H1 (cell line): ENCODE measurements at places on chromosomes 12 and 14. TPM values are rescaled to one million over a fixed set of nuclear protein-coding genes. Genes with fewer than 3 reads are reported as not detected.
A peak's percentile ranks its signal among the peaks of the same experiment; 100 is the strongest.

The KCNA1 gene
- total RNA-seq = 0.23 and 0.30 TPM in 2 replicates

The GMPR2 gene
- total RNA-seq = 85.3 and 88.3 TPM in 2 replicates

The IFNG-AS1 gene
- total RNA-seq = not detected in 2 replicates

The ASCL1 gene
- total RNA-seq = not detected in 2 replicates

GRCh38 chr12:4250691-4251090 lies 22.9 kb upstream of the CCND2 start:
- no peaks in the 10 kb centered on the region for H3K36me3 ChIP-seq
- H3K4me1 ChIP-seq = peaks cover 12% of the 10 kb centered on the region
- H3K27ac ChIP-seq = no peak overlapping the region
- no peak overlapping the region for H3K4me3 ChIP-seq
- no peaks in the 10 kb centered on the region for H3K27me3 ChIP-seq
- DNase-seq = no peak

- H3K27me3 ChIP-seq = no peaks in the 10 kb centered on the region
- no peaks in the 10 kb centered on the region for H3K36me3 ChIP-seq
- H3K4me3 ChIP-seq = no peak overlapping the region
- DNase-seq = no peak
- H3K4me1 ChIP-seq = peaks cover 4% of the 10 kb centered on the region
Measured at GRCh38 chr12:13530966-13531365, 334.4 kb downstream of the EMP1 start.

DNA sequence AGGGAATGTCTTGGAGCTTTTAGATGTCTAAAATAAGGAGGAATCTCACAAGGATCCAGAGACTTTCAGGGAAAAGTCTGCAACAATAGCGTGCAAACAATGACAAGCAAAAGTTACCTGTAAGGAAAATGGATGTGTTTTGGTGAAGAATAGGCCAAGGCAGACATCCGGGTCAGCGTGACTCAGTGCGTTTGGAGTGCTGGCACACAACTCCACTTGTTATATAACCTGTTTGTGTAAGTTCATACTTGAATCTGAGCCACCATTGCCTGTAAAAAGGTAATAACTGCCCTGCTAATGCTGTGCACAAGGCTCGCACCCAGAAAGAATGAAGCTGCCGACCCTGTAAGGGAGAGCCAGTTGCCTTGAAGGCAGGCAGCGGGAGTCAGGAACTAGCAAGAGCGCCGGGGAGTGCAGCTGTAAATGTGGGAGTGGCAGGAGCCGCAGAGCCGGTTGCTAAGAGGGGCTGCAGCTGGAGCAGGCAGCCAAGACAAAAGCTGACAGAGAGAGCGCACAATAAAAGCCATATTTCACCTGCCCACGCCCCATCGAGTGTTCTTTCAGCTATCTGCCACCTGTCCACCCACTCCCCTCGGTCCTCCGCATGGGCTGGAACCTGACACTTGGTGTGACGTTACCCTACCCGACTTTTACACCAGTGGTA lies 638.5 kb upstream of the MIS18BP1 start:
- H3K4me1 ChIP-seq = no peaks in the 10 kb centered on the region
- H3K36me3 ChIP-seq = no peaks in the 10 kb centered on the region
- 0 out of 2 replicates have a peak overlapping the region, but pooled peaks have one; percentile 6 for H3K4me3 ChIP-seq
- peak; percentile 13 for DNase-seq
- H3K27me3 ChIP-seq = no peaks in the 10 kb centered on the region

- no peaks in the 10 kb centered on the region for H3K36me3 ChIP-seq
- H3K4me3 ChIP-seq = no peak overlapping the region
- H3K27ac ChIP-seq = no peak overlapping the region
- no peaks in the 10 kb centered on the region for H3K27me3 ChIP-seq
- DNase-seq = no peak
Measured at GRCh38 chr14:103326078-103326477, 8.0 kb upstream of the EIF5 start.

DNA sequence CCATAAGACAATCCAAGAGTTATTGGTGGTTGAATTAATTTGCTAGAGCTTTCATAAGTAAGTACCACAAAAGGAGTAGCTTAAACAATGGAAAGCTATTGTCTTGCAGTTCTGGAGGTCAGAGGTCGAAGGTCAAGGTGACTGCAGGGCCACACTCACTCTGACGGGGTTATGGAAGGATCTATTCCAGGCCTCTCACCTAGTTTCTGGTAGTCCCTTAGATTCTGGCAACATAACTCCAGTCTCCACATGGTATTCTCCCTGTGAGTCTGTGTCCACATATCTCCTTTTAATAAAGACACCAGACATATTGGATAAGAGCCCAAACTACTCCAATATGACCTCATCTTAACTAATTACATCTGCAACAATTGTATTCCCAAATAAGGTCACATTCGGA lies 273.4 kb downstream of the FOXN3 start:
- no peaks in the 10 kb centered on the region for H3K36me3 ChIP-seq
- H3K27ac ChIP-seq = no peak overlapping the region
- peaks cover 12% of the 10 kb centered on the region; the same call in 1 of the 2 replicates for H3K4me1 ChIP-seq
- no peaks in the 10 kb centered on the region for H3K27me3 ChIP-seq

GRCh38 chr12:58765076-58765475 lies 155.2 kb downstream of the LRIG3 start:
- no peak for DNase-seq
- no peaks in the 10 kb centered on the region for H3K36me3 ChIP-seq
- H3K4me1 ChIP-seq = no peaks in the 10 kb centered on the region
- no peak overlapping the region for H3K27ac ChIP-seq
- H3K27me3 ChIP-seq = no peaks in the 10 kb centered on the region

GRCh38 chr14:56796259-56796658 lies 14.0 kb downstream of the OTX2 start:
- DNase-seq = no peak
- no peak overlapping the region for H3K27ac ChIP-seq
- H3K36me3 ChIP-seq = peaks cover 7% of the 10 kb centered on the region
- peaks cover 50% of the 10 kb centered on the region for H3K27me3 ChIP-seq
- peak overlapping the region; percentile 83 for H3K4me3 ChIP-seq
- peaks cover 22% of the 10 kb centered on the region for H3K4me1 ChIP-seq

DNA sequence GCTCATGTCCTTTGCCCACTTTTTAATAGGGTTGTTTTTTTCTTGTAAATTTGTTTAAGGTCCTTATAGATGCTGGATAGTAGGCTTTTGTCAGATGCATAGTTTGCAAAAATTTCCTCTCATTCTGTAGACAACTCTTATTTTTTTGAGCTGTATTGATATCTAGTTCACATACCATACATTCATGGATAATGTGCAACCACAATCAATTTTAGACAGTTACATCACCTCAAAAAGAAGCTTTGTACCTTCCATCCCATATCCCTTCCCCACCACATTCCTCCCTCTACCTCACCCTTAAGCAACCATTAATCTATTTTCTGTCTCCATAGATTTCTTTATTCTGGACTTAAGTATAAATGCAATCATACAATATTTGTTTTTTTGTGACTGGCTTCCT lies 98.4 kb downstream of the PTCSC3 start:
- no peak for DNase-seq
- no peaks in the 10 kb centered on the region for H3K36me3 ChIP-seq
- no peak overlapping the region for H3K27ac ChIP-seq
- H3K4me3 ChIP-seq = no peak overlapping the region
- no peaks in the 10 kb centered on the region for H3K27me3 ChIP-seq

DNA sequence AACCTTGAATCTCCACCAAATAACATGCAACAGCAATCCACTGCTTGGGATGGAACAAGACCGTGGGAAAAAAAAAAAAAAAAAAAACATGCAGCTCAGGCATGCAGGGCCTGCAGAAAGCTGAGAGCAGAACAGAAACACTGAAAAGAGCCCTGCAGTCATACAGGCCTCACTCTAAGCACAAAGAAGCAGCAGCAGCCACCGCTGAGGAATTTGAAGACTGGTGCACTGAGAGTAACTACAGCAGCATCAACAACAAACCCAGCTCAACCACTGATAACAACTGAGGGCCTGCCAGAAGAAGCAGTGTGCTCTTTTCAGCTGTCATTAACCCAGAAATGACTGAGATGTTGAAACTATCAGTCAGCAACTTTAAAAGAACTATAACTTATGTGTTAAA lies 354.7 kb upstream of the TMTC1 start:
- H3K27ac ChIP-seq = no peak overlapping the region
- no peaks in the 10 kb centered on the region for H3K4me1 ChIP-seq
- DNase-seq = no peak
- no peaks in the 10 kb centered on the region for H3K27me3 ChIP-seq
- H3K4me3 ChIP-seq = no peak overlapping the region
- no peaks in the 10 kb centered on the region for H3K36me3 ChIP-seq

DNA sequence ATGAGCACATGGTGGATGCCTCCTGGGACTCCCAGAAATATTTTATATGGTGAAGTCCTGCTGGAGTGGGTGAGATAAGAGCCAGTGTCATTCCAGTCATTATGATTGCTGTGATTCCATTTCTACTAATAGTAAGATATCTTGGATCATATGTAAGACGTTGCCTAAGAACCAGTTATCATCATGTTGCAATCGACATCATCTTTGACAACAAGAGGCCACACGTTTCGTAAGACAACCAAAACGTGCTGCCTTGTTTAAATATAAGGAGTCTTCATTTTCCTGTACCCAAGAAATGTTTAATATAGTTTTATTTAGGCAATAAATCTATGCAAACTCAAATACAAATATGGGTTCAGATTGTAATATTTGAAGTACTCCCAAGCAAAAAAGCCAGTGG lies 58.4 kb downstream of the SPTSSA start:
- no peak for DNase-seq
- H3K4me3 ChIP-seq = no peak overlapping the region
- no peak overlapping the region for H3K27ac ChIP-seq
- no peaks in the 10 kb centered on the region for H3K36me3 ChIP-seq

GRCh38 chr12:68587448-68587873 lies 23.2 kb upstream of the RAP1B start:
- no peak overlapping the region for H3K27ac ChIP-seq
- no peak for DNase-seq
- peaks cover 3% of the 10 kb centered on the region; the same call in 1 of the 2 replicates for H3K4me1 ChIP-seq
- H3K27me3 ChIP-seq = no peaks in the 10 kb centered on the region
- H3K4me3 ChIP-seq = no peak overlapping the region

DNA sequence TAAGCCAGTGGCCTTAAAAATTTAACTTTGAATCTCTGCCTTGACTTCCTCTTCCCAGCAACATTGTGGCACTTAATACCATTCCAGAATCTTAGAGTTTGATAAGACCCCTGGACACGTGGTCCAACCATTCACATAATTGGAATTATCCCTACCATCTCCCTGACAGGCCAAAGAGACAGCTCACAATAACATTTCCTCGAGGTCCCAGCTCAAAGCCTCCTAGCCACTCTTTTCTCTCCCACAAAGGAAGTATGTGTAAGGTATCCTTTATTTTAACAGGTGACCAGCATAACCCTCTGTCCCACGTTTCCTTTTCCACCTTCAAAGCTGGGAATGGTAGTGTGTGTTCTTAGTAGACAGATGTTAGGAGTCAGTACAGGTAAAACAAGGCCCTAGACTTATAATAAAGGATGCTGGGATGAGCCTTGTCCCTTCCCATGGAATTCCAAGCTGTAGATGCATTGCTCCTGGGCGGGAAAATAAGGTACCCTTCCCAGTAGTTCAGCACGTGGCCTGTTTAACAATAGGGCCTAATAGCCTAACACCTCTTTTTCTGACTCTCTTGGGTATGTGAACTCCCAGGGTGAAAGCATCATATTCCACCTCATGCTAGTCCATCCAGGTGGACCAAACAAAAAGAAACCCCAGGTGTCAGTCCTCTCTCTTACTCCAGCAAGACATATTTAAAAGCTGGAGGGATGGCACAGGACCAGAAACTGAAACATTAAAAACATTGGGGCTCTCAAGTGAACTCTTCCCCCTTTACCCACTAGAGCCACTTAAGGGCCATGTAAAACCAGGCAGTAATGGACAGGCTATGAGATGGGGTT lies 37.5 kb upstream of the COL2A1 start:
- H3K27me3 ChIP-seq = no peaks in the 10 kb centered on the region
- no peak for DNase-seq
- H3K27ac ChIP-seq = no peak overlapping the region
- H3K4me3 ChIP-seq = no peak overlapping the region
- H3K4me1 ChIP-seq = peaks cover 14% of the 10 kb centered on the region
- peaks cover 18% of the 10 kb centered on the region for H3K36me3 ChIP-seq

GRCh38 chr14:89247457-89248122 lies 169.4 kb downstream of the FOXN3 start:
- no peaks in the 10 kb centered on the region; the same call in 1 of the 2 replicates for H3K36me3 ChIP-seq
- H3K27ac ChIP-seq = no peak overlapping the region
- no peaks in the 10 kb centered on the region for H3K27me3 ChIP-seq
- no peak for DNase-seq
- peaks cover 22% of the 10 kb centered on the region for H3K4me1 ChIP-seq
